A549 treated with ZK216348 at 1 μM for 4 hours (cell line): ENCODE measurements at places on chromosomes 7 and 10. TPM values are rescaled to one million over a fixed set of nuclear protein-coding genes. Genes with fewer than 3 reads are reported as not detected.

Gene LRRC61
- 0.09 to 0.17 TPM (median 0.14 TPM) in 4 of 5 replicates, not detected in the other for total RNA-seq

Gene CLRN3
- total RNA-seq = not detected in 5 replicates

Gene EGR2
- total RNA-seq = 0.26 to 0.54 TPM (median 0.43 TPM) in 5 replicates

Gene CYP2C19
- total RNA-seq = not detected in 5 replicates

Gene CALML5
- not detected in 5 replicates for total RNA-seq

Gene SVIL
- 17.7 to 22.7 TPM (median 18.1 TPM) in 5 replicates for total RNA-seq

Gene PTPRN2
- 0.33 to 1.5 TPM (median 0.86 TPM) in 5 replicates for total RNA-seq

Gene DRGX
- total RNA-seq = not detected in 5 replicates

Gene GATAD1
- total RNA-seq = 13.6 to 21.0 TPM (median 18.4 TPM) in 5 replicates

Gene CFAP69
- 1.3 to 3.1 TPM (median 2.2 TPM) in 5 replicates for total RNA-seq

Gene TMEM130
- 0.31 to 1.0 TPM (median 0.49 TPM) in 5 replicates for total RNA-seq

Gene POMZP3
- total RNA-seq = 22.9 to 25.4 TPM (median 24.8 TPM) in 5 replicates

Gene ZEB1
- 6.3 to 11.0 TPM (median 8.5 TPM) in 5 replicates for total RNA-seq

Gene PON1
- total RNA-seq = 0.37 to 1.5 TPM (median 0.92 TPM) in 5 replicates

Gene IGFBP3
- total RNA-seq = 118 to 250 TPM (median 181 TPM) in 5 replicates

Gene SLC13A1
- not detected in 5 replicates for total RNA-seq

Gene CALCR
- total RNA-seq = not detected in 5 replicates

Gene GPR26
- total RNA-seq = not detected in 5 replicates

Gene ANKRD7
- total RNA-seq = 0.28 TPM in 1 of 5 replicates, not detected in the others

Gene TFR2
- 1.6 to 3.1 TPM (median 2.5 TPM) in 5 replicates for total RNA-seq

Gene PLCE1
- total RNA-seq = 4.9 to 7.8 TPM (median 6.8 TPM) in 5 replicates

Gene SFR1
- 12.6 to 27.0 TPM (median 13.5 TPM) in 5 replicates for total RNA-seq

Gene TMEM270
- 0.23 to 0.40 TPM in 2 of 5 replicates, not detected in the others for total RNA-seq

Gene MOGAT3
- total RNA-seq = not detected in 5 replicates

Gene PKD1L1
- total RNA-seq = 0.02 to 1.0 TPM (median 0.28 TPM) in 4 of 5 replicates, not detected in the other

Gene SPAM1
- not detected in 5 replicates for total RNA-seq

Gene ASB4
- total RNA-seq = 0.15 to 0.56 TPM (median 0.25 TPM) in 5 replicates

Gene ADRA2A
- 0.05 TPM in 1 of 5 replicates, not detected in the others for total RNA-seq

Gene COPG2
- total RNA-seq = 12.9 to 15.1 TPM (median 14.0 TPM) in 5 replicates

Gene VENTX
- total RNA-seq = not detected in 5 replicates

Gene PRKAR2B
- total RNA-seq = 1.5 to 3.8 TPM (median 3.0 TPM) in 5 replicates

Gene PCGF5
- total RNA-seq = 32.8 to 44.6 TPM (median 38.2 TPM) in 5 replicates

Gene GPC2
- 0.37 to 1.0 TPM (median 0.92 TPM) in 5 replicates for total RNA-seq
